Right renal cortex interstitium (tissue), 3 donors: ENCODE measurements at places on chromosomes 13 and 19.

GRCh38 chr19:38880076-38880881, 2.2 kb upstream of the RINL start:
- no peak for DNase-seq

DNA sequence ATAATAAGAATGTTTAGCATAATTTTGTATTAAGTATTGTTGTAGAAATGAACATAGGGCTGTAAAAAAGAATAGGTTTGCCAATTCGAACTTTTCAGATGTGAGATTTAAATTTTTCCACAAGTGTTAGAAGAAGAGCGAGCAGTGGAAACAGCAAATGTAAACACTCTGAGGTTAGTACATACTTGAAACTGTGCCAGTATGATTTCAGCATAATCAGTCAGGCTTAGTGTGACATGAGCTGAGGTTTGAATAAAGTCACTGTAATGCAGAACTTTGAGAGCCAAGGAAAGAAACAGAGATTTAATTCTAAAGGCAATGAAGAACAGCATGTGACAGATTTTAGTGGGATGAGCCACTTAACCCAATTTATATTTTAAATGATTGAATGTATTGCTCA, 2166.4 kb downstream of the PCDH9 start:
- DNase-seq, result peak; percentile 7

- DNase-seq, result no peak
These were observed 2.3 kb downstream of the MAP3K10 start for GRCh38 chr19:40193587-40193849.

DNA sequence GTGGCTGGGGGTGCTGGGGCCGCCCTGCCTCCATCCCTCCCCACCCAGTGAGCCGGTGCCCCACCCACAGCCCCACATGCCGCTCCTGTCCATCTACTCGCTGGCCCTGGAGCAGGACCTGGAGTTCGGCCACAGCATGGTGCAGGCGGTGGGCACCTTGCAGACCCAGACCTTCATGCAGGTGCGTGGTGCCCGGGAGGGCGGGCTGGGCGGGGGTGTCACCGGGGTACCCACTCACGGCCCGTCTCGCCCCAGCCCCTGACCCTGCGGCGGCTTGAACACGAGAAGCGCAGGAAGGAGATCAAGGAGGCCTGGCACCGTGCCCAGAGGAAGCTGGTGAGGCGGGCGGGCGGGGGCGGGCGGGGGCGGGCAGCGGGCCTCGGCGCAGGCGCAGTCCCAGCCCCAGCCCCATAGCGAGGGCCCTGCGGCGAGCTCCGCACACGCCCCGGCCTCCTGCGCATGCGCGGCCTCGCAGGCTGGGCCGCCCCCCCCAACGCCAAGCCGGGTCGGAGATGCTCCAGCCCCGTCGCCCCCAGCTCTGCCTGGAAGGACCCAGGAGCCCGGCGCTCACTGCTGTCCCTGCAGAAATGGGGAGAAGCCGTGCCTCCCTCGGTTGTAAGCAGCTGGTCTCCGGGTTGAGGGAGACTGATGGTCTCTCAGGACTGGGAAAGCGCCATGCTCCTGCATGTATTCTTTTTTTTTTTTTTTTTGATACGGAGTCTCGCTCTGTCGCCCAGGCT, 7.7 kb downstream of the ARHGAP45 start:
- no peak for DNase-seq
